ENCODE measurements at places on chromosomes 5 and 9. TPM values are rescaled to one million over a fixed set of nuclear protein-coding genes. Genes with fewer than 3 reads are reported as not detected.

- no peak for DNase-seq
These were observed 6.8 kb downstream of the ATOX1 start for GRCh38 chr5:151751593-151751992.

The HRCT1 gene
- not detected for total RNA-seq

The ADGRV1 gene
- total RNA-seq, result 0.63 TPM

GRCh38 chr5:133295520-133295919 lies 243.7 kb downstream of the HSPA4 start:
- DNase-seq, result no peak

- DNase-seq, result peak; percentile 96
These were observed 218.6 kb downstream of the PIK3R1 start for GRCh38 chr5:68433923-68434879.

DNA sequence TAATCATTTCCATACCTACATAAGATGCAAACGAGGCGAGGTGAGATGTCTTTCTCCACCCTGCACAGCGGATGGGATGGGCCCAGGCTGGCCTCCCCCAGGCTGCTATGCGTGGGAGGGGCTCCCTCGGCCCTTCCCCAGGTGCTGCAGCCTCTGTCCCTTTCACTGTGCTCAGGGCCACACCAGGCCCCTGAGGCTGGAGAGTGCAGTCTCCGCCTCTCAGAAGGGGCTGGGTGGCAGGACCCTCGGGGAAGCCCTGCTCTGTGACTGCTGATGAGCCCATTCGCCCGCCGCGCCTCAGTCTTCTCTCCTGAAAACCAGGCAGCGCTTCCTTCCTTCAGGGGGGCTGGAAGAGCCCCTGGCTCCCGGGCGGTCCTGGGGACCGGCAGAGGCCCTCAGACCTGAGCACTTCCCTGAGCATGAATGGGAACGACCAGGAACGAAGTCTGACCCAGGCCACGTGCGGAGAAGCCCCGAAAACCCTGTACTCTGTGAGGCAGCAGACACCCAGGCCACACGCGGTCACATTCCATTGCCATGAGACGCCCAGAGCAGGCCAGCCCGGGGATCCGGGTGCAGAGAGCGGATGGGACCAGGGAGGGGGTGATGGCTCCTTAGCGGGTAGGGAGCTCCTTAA lies 21.9 kb upstream of the NOTCH1 start:
- no peak for DNase-seq

DNA sequence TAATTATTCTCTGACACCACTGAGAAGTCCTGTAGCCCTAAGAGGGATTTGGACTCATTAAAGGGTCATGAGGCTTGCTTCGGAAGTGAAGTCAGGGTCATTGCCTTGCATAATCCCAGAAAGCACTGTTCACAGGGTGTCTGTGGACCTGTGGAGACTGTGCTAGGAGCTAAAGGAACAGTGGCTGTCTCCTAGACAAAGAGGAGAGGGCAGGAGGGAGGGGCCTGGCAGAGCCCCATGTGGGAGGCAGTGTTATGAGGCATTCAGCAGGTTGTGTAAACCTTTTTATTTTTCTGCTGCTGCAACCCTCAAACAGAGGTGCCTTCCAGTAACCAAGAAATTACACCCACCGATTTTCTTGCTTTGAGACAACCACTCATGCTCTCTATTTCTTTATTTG lies 3.3 kb downstream of the TMEM174 start:
- no peak for DNase-seq

- DNase-seq, result no peak
These were observed 57.7 kb downstream of the MAPKAP1 start for GRCh38 chr9:125649315-125649714.

The MAPKAP1 gene
- total RNA-seq, result 104 TPM

The SLC36A3 gene
- total RNA-seq, result not detected
